ENCODE measurements at places on chromosomes 2 and 18.

- no peak for DNase-seq
Observed at GRCh38 chr2:47867205-47867604, 39.1 kb downstream of the FBXO11 start.

DNA sequence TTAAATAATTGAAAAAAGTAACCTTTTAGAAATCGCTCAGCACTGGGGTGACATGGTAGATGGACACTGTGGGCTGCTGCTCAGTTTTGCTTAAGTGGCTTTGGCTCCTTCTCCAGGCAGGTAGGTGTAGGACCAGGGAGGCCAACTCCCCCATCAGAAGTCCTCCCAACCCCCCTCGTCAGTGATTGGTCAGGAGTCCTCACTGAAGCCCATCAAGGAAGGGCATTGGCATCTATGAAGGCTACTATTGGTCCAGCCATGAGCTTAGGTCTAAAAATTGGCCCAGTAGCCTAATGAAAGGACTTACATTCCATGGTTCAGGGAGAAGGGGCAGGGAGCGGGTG, 34.7 kb downstream of the ST3GAL5 start:
- no peak for DNase-seq

DNA sequence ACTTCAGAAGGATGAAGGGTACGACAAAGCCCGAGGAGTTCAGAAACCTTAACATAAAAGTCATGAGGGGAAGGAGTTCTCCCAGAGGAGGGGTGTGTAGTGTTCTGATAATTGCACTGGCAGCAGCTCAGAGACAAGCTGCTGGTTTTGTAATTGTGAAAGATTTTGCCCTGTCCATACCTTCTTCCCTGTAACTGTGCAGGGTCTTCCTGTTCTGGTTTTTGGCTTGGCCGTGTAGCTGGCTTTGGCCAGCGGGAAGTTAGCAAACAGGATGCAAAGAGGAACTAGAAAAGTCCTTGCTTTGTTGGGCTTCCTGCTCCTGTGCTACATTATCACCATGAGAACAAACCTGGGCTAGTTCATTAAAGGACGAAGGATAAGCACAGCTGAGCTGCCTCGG, 160.8 kb downstream of the LPIN1 start:
- DNase-seq, result no peak

- no peak for DNase-seq
Observed at GRCh38 chr2:17791817-17792130, 24.5 kb upstream of the MSGN1 start.

- no peak for DNase-seq
Observed at GRCh38 chr2:35501076-35501475, 854.5 kb upstream of the CRIM1 start.

GRCh38 chr2:162769066-162769465, 69.5 kb downstream of the KCNH7 start:
- DNase-seq, result no peak

- no peak for DNase-seq
Observed at GRCh38 chr2:170026361-170026760, 151.6 kb upstream of the MYO3B start.

GRCh38 chr2:145094370-145094769, 574.5 kb upstream of the ZEB2 start:
- no peak for DNase-seq

- no peak for DNase-seq
Observed at GRCh38 chr2:187017438-187017837, 168.5 kb upstream of the ZSWIM2 start.

DNA sequence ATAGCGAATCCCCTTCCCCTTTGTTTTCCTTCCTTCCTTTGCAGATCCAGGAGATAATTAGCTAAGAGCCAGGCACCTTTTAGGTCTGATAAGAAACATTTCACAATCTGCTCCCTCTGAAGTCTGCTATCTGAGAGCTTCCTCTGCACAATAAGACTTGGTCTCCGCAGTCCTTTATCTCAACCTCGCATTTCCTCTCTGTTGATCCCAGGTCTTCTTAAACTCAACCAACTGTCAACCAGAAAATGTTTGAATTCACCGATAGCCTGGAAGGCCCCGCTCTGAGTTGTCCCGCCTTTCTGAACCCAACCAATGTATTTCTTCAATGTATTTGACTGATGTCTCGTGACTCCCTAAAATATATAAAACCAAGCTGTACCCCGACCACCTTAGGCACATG, 78.4 kb upstream of the CTDP1 start:
- DNase-seq, result no peak

GRCh38 chr2:62831729-62832128, 126.2 kb downstream of the EHBP1 start:
- DNase-seq, result no peak

Measured in stimulated activated CD4-positive, alpha-beta T cell treated with anti-CD3 and anti-CD28 coated beads, Interleukin-15, amount 100 ng/mL, for 24 hours (primary cell).